ENCODE measurements at places on chromosomes 13 and 19.

DNA sequence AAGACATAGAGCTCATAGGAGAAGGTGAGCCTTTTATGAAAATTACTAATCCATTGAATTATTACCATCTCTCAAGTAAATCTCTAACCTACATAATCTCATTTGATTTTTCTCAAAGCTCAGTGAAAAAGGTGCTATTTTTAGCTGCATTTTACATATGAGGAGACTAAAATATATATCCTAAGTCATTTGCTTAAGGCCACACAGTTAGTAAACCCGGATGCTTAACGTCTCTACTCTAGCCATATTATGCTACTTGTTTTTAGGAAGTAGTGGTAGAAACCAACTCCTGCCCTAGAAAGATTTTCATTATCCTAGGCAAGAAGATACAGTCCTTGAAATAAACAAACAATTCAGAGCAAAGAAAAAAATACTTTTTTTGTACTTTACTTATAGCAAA is 108.9 kb downstream of the RBM26 start:
- no peak for DNase-seq

- no peak for DNase-seq
Observed at GRCh38 chr13:30872685-30873461, 33.2 kb upstream of the MEDAG start.

- no peak for DNase-seq
Observed at GRCh38 chr19:13121551-13122274, 3.6 kb downstream of the NACC1 start.

DNA sequence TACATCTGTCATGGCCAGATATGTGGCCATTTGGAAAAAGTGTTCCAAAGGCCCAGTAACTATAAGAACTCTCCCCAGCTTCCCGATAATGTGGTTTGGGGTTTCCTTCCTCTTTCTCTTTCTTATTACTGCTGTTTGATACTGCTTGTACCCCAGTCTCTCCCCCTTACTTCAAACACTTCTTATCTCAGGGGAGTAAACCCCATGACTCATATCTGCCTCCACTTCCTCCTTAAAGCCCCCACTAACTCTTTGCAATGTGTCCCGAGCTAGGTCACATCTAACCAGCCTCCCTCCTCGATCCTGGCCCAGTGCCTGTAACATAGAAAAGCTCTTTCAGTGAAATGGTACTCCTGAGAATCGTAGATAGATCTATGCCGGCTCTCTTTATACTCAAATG is 82.4 kb upstream of the STARD13 start:
- no peak for DNase-seq

- no peak for DNase-seq
Observed at GRCh38 chr19:55275851-55276719, 3.8 kb downstream of the HSPBP1 start.

DNA sequence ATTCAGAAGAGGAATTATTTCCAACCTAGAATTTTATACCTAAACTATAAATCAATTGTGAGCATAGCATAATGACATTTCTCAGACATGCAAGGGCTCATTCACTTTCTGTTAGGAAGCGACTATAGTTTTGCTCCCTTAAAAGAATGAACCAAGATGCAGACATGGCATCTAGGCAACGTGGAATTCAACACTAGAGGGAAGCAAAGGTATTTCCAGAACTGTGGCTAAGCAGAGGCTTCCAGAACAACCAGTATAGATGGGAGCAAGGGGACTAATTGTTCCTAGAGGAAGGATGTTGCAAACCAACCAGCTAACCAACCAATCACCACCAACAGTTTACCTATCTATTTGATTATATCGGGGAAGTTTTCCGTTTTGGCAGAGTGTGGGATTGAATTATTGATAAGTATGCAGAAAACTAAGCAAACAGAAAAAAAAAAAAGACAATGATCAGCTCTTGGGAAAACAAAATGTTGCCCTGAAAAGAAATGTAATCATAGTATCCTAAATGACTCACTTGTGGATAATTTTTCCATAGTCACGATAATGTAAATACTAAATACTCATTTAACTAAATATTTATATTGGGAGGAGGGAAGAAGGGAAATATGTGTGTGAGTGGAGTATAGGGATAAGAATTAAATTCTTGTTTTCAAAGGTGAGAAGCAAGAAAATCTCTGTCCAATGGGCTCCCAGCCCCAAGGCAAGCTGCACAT is 21.1 kb downstream of the ARL11 start:
- DNase-seq = no peak

DNA sequence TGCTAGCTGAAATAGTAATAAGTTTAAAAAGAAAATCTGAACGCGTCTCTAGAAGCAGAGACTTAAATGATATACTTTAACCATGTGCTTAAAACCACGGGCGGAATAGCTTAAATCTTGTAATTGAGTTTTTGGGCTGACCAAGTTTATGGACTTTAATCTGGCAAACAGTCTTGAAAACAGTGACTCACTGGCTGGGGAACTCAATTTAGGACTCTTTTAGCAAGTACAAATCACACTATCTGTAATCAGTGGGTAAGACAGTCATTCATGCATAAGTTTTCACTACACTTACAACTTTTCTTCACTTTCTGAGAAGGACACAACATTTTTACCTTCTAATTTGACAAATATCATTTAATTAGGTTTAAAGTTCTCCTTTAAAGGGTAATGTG is 26.8 kb downstream of the ZNF627 start:
- no peak for DNase-seq

GRCh38 chr13:26412263-26412662 is 145.2 kb upstream of the WASF3 start:
- no peak for DNase-seq

DNA sequence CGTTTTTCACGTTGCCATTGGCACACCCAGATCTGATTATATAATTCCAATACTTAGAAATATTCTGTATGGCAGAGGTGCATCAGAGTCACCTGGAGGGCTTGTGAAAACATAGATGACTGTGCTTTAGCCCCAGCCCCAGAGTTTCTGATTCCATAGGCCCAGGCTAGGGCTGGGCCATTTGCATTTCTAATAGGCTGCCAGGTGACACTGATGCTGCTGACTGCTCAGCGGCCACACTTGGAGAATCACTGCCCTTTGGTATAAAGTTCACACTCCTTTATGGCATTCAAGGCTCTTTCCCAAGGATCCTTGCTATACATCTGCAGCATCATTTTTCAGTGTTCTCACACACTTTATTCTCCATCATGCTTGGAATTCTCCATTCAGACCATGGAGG is 137.1 kb downstream of the AKAP11 start:
- no peak for DNase-seq

DNA sequence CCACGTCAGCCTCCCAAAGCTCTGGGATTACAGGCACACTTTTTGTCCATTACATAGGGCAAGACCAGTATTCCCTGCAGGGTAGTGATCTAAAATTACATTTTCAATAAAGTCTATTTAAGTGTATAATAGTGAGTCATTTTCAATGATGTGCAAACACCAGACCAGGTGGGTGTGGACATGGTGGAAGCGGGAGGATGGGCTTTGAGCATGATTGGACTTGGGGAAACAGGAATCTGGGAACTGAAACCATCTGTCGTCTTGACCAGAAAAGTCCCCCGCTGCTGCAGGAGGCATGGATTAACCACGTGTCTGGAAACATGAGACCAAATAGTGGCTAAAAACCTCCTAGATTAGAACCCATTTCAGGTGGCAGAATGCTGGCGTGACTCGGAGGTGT is 4.9 kb downstream of the FXYD3 start:
- no peak for DNase-seq

- no peak for DNase-seq
Observed at GRCh38 chr19:46766569-46767317, 20.5 kb upstream of the STRN4 start.

GRCh38 chr19:54077334-54077733 is 3.8 kb downstream of the TARM1 start:
- no peak for DNase-seq

- DNase-seq = no peak
Observed at GRCh38 chr19:28009696-28010095, 1203.3 kb downstream of the UQCRFS1 start.

DNA sequence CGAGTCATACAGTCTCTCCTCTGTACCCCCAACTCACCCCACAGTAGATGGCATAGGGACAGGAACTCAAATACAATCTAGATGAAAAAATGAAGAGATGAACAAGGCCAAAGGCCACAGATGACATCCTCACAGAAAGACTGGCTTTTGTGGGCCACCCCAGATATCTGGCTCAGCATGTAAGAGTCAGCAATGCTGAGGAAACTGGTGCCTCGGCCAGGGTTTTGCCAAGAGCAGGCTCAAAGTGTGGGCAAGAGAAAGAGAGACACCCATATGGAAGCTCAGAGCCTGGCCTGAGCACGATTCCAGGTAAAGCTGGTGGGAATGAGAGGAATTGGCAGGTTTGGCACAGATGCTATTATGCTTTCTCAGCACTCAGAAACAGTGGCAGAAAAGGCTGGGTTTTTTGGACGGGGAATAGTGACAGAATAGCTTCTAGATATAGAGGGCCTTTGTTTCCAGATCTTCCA is 460.6 kb downstream of the FOXO1 start:
- no peak for DNase-seq
